Activated CD8-positive, alpha-beta T cell treated with anti-CD3 and anti-CD28 coated beads for 36 hours (primary cell): ENCODE measurements at places on chromosomes 2 and 18. TPM values are rescaled to one million over a fixed set of nuclear protein-coding genes. Genes with fewer than 3 reads are reported as not detected.

NPAS2 gene
- total RNA-seq = 15.2 TPM

MOCOS gene
- total RNA-seq = 0.13 TPM

HOXD1 gene
- total RNA-seq = not detected

DNA sequence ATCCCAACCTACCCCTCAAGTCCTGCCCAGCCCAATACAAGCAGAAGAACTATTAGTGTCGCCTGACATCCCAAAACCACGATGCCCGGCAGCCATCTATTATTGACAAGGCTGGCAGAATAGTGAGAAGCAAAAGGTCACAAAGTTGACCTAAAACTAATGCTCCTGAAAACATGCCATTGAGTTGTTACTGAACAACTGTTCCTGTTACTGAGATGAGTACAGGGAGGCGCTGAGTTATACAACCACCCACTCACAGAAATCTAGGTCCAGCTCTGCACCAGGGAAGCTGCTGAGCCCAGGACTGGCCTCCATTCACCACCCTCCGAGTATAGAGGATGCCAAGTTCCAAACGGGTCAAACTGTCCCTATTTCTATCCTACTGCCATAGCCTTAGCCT, 180.0 kb upstream of the ACAA2 start:
- DNase-seq = no peak
- H3K4me3 ChIP-seq = no peak overlapping the region
- peaks cover 6% of the 10 kb centered on the region for H3K4me1 ChIP-seq
- no peaks in the 10 kb centered on the region for H3K27me3 ChIP-seq

DNA sequence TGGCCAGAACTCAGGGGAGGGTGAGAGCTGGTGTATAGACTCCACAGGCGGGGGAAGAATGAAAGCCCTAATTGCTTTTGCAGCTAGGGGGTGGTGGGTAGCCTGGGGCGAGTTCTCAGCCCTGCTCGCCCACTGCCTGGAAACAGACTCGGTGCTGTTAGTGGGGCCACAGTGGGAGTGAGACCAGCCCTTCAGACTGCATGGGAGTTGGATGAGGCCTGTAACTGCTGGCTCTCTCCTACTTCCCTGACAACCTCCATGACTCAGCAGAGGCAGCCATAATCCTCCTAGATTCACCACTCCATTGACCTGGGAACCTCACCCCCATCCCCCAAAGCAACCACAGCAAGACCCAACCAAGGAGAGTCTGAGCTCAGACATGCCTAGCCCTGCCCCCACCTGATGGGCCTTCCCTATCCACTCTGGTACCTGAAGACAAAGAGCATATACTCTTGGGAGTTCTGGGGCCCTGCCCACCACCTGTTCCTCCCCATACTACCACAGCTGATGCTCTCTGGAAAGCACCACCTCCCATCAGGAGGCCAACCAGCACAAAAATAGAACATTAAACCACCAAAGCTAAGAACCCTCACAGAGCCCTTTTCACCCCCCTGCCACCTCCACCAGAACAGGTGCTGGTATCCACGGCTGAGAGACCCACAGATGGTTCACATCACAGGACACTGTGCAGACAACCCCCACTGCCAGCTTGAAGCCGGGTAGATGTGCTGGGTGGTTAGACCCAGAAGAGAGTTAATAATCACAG, 226.3 kb downstream of the EIPR1 start:
- H3K27ac ChIP-seq = no peak overlapping the region
- H3K4me3 ChIP-seq = no peak overlapping the region
- DNase-seq = no peak
- peaks cover 29% of the 10 kb centered on the region for H3K36me3 ChIP-seq

DNA sequence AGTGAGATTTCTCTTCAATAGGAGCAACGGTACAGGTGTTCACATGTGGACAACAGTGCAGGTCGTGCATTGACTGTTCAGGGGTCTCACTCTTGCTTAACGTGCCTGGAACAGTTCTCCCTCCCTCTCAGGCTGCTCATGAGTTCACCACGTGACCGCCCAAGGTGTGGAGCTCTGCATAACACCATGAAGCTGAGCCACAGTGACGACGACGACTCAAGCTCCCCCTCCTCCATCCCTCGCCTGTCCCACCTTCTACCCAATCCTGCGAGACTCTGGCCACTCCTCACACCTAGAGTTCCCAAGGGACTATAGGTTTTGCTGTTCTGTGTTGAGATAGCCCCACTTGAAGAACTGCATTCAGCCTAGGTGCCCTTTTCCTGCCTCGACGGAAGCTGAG, 42.8 kb downstream of the STK25 start:
- no peak overlapping the region for H3K4me3 ChIP-seq
- no peak for DNase-seq
- H3K4me1 ChIP-seq = no peaks in the 10 kb centered on the region
- no peaks in the 10 kb centered on the region for H3K36me3 ChIP-seq
- no peak overlapping the region for H3K27ac ChIP-seq

- no peaks in the 10 kb centered on the region for H3K4me1 ChIP-seq
- H3K4me3 ChIP-seq = no peak overlapping the region
- H3K36me3 ChIP-seq = no peaks in the 10 kb centered on the region
- H3K27me3 ChIP-seq = no peaks in the 10 kb centered on the region
Measured at GRCh38 chr2:123770996-123771720, 253.9 kb upstream of the CNTNAP5 start.

DNA sequence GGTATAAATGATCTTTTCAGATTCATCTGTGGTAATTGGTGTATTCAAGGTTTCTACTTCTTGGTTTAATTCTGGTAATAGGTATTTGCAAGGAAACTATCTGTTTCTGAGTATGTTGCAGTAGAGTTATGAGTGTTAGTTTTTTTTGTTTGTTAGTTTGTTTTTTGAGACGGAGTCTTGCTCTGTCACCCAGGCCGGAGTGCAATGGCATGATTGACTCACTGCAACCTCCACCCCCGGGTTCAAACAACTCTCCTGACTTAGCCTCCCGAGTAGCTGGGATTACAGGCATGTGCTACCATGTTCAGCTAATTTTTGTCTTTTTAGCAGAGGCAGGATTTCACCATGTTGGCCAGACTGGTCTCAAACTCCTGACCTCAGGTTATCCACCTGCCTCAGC, 60.9 kb upstream of the IL1R2 start:
- H3K27me3 ChIP-seq = peaks cover 4% of the 10 kb centered on the region
- no peak for DNase-seq
- H3K4me3 ChIP-seq = no peak overlapping the region
- no peak overlapping the region for H3K27ac ChIP-seq
- no peaks in the 10 kb centered on the region for H3K36me3 ChIP-seq

DNA sequence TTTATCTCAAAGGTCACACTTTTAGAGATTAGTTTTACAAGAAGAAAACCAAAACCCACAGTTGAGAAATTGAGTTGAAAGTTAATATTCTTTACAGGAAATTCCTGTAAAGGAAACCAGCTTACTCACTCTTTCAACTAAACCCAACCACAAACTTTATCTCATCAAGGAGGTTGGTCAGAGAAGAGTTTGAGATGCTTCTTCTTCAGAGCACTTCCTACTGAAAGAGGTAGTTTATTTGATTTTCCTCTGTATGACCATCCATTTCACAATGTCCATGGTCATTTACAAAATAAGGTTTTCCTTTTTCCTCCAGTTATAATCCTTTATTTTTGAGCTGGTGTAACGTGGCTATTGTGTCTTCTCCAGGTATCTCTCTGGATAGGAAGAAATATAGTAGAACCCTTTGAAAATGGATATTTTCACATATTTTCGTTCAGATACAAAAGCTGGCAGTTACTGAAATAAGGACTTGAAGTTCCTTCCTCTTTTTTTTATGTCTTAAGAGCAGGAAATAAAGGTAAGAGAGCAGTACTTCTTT, 4.5 kb upstream of the IL18RAP start:
- H3K4me3 ChIP-seq = peak overlapping the region; percentile 74
- H3K27me3 ChIP-seq = no peaks in the 10 kb centered on the region
- peak overlapping the region; percentile 98 for H3K27ac ChIP-seq
- H3K4me1 ChIP-seq = peaks cover 59% of the 10 kb centered on the region
- DNase-seq = no peak

GRCh38 chr2:11898576-11898975, 152.1 kb downstream of the LPIN1 start:
- no peak overlapping the region for H3K27ac ChIP-seq
- peaks cover 5% of the 10 kb centered on the region for H3K36me3 ChIP-seq
- H3K4me3 ChIP-seq = no peak overlapping the region
- H3K27me3 ChIP-seq = no peaks in the 10 kb centered on the region

- peak overlapping the region; percentile 42 for H3K27ac ChIP-seq
- H3K27me3 ChIP-seq = no peaks in the 10 kb centered on the region
- no peak for DNase-seq
Measured at GRCh38 chr2:213078686-213079085, 72.7 kb downstream of the IKZF2 start.

- DNase-seq = no peak
- peaks cover 1% of the 10 kb centered on the region for H3K36me3 ChIP-seq
- H3K4me3 ChIP-seq = peak overlapping the region; percentile 19
- H3K27ac ChIP-seq = no peak overlapping the region
Measured at GRCh38 chr18:31101183-31102024, 817 bp downstream of the DSC2 start.

GRCh38 chr2:226427538-226428307, 371.9 kb downstream of the IRS1 start:
- no peak overlapping the region for H3K4me3 ChIP-seq
- H3K4me1 ChIP-seq = peaks cover 12% of the 10 kb centered on the region
- no peak overlapping the region for H3K27ac ChIP-seq
- peaks cover 28% of the 10 kb centered on the region for H3K27me3 ChIP-seq
- no peaks in the 10 kb centered on the region for H3K36me3 ChIP-seq
- DNase-seq = no peak

- peaks cover 21% of the 10 kb centered on the region for H3K4me1 ChIP-seq
- H3K27me3 ChIP-seq = no peaks in the 10 kb centered on the region
- no peak overlapping the region for H3K4me3 ChIP-seq
Measured at GRCh38 chr2:143297182-143297581, 168.0 kb downstream of the ARHGAP15 start.

DNA sequence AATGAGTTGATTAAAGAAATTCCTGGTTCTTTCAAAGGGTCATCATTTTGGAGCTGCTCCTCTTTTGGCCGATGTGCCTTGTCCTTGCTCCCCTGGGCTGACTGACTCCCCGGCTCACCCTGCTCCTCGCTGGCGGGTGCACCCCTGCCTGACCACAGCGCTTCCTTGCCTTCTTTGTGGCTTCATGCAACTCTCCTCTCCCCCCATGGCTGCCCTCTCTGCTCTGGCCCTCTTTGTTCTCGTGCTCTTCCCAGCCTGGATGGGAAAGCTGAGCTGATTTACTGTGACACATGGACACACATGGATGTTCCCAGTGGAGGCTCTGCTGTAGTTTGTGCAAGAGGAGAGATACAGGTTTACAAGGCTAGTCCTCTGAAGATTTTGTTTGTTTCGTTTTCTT, 234.6 kb downstream of the HAUS1 start:
- no peaks in the 10 kb centered on the region for H3K36me3 ChIP-seq
- H3K4me3 ChIP-seq = no peak overlapping the region
- peaks cover 47% of the 10 kb centered on the region for H3K27me3 ChIP-seq
- no peak overlapping the region for H3K27ac ChIP-seq
- DNase-seq = no peak

DNA sequence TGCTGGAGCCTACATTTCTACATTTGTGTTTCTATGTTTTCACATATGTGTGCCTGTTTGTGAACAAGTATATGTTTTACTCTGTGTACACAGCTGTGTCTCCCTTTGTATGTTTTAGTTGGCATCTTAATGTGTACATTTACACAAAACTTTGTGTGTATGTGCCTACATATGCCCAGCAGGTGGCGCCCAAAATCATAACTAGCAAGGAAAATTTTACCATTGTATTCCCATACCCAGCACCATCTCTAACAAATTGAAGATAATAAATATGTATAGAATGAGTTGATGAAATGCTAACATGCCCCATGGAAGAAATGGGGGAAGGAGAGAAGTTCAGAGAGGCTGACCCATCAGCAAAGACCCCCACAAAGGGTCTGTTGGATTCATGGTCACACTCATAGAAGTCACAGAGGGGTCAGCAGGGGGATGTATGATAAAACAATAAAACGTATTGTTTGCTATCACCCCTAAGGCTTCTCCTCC, 48.1 kb downstream of the PKDCC start:
- H3K36me3 ChIP-seq = peaks cover 9% of the 10 kb centered on the region
- DNase-seq = peak; percentile 88
- no peaks in the 10 kb centered on the region for H3K27me3 ChIP-seq
- H3K27ac ChIP-seq = no peak overlapping the region
- no peak overlapping the region for H3K4me3 ChIP-seq
- H3K4me1 ChIP-seq = peaks cover 21% of the 10 kb centered on the region

DNA sequence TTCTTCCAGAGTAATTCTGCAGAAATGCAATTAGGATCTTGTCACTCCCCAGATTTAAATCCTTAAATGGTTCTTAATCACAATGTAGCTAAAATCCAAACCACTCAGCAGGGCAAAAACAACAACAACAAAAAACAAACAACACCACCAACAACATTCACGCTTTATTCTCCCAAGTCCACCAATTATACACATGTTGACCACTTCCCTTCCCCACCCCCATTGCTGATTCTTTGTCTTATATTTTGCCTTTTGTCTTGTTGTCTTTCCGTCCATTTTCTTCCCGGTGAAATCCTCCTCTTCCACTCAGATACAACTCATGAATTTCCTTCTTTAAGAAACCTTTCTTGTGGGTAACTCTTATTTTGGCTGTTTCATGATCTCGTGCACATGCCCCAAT, 902.8 kb downstream of the EPHA4 start:
- H3K27me3 ChIP-seq = peaks cover 5% of the 10 kb centered on the region
- H3K27ac ChIP-seq = no peak overlapping the region
- H3K36me3 ChIP-seq = no peaks in the 10 kb centered on the region
- no peaks in the 10 kb centered on the region for H3K4me1 ChIP-seq
- no peak for DNase-seq

DNA sequence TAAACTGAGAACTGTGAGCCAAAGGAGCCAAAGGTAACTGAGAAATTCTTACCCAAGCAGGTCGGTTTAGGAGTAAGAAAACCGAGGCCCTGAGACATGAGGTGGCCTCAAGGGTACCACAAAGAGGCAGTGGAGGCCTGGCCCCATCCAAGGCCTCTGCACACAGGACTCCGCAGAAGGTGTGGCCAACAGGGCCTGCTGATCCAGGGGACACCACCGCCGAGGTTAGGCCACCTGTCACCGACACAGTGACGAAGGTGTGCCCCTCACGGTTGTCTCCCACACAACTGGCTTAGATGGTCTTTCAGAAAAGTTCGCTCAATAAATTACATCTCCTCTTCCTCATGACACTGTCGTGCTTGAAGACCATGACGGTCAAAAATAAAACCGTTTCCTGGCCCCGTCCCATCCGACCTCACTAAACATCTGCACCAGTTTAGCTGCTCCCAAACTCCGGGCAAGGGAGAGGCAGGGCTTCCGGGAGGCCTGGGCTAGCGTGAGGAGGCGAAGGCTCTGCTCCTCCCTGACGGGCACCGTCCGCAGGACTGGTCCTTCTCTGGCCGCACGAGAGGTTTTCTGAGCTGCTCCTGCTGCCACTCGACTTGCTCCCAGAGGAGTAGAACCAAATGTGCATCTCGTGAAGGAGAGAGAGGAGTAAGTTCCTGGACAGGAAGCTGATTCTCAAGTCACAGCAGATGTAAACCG, 442.0 kb downstream of the EIPR1 start:
- DNase-seq = no peak
- no peak overlapping the region for H3K27ac ChIP-seq
- no peaks in the 10 kb centered on the region for H3K36me3 ChIP-seq
- no peak overlapping the region for H3K4me3 ChIP-seq
